ENCODE measurements at places on chromosomes 2 and 18. TPM values are rescaled to one million over a fixed set of nuclear protein-coding genes. Genes with fewer than 3 reads are reported as not detected.
A peak's percentile ranks its signal among the peaks of the same experiment; 100 is the strongest.

DNA sequence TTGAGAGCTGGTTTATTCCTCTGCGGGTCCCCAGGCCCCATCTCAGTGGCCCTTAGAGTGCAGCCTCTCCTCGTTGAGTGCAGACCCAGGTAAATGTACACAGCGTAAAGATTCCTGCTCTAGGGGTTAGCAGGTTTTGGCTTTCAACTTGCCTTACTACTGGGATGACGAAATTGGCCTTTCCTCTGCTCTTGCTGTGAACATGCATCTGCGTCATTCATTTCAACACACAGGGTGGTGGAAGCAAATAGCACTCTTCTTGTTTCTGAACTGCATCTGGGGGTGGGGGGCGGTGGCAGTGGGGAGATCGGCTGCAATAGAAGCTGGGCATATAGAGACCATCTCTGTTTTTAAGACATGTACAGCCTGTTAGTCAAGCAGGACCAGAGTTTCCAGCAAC, 16.5 kb upstream of the SLC16A14 start:
- DNase-seq: no peak

The TM4SF20 gene
- total RNA-seq: not detected

DNA sequence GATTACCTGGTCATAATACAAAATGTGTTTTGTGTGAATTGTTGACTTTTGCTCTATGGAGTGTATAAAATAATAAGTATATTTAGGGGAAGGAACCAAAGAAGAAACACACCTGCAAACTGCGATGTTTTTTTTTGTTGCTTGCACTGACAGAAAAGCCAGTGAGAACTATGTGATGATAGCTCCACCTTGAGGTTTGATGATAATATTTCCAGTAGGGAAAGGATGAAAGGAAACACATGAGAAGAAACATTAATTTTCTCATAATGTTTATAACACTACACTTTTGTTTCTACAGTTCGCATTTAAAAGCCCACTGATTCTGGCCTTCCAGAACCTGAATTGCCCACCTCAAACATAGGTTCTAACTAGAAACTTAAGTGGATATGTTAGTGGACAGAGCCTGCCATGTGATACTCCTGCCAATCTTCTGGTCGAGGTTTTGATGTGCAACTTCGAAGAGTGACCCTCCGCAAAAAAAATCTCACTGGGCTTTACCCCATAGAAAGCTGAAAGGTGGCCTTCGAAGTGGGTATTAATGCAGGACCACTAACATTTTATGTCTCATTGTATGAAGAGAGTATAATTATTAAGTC, 476.4 kb upstream of the SPHKAP start:
- peak; percentile 51 for DNase-seq

DNA sequence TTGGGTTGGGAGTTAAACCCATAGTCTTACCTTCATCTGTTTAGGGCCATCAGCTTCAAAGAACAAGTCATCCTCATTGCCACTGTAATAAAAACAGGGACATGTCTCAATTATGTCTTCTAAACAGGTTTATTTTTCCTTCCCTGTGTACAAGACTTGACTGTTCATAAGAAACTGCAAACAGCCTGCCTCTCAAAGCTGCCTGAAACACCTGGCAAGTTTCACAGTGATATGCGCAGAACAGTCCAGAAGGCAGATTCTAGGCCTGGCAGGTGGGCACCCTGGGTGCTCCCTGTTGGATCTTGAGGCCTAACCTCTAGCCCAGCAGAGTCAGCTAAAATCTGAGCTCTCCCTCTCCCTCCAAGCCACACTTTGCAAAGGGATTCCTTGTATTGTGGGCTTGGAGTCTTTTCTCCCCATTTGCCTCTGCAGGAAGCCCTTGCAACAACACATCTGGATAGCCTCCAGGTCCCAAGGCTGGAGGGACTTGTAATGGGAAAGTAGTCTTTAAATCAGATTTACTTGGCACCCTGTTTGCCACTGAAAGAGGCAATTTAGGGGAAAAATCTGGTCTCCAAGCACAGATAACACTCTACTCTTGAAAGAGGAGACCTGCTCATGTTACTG, 930 bp downstream of the IL1B start:
- no peak for DNase-seq

DNA sequence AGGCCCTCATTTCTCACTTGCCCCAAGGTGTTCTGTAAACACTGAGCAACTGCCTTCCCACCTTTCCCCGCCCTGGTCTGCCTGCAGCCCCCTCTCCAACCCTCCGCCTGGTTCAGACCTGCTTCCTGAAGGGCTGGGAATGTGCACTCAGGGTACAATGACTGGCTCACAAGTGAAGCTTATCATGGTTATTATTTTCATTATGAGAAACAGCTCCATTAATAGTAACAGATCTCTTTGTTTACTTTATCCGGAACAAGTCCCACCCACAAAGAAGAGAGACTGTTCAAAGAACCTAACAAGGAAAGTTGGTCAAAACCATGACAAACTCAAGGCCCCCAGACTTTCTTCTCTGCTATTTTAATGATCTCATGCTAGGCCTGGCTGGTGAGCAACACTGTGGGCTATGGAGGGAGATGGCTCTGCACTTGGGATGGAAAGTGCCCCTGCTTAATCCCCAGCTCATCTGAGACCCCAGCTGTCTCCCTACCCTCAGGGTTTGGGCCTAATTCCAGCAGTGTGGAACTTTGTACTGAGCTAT, 36.7 kb downstream of the ARHGAP25 start:
- no peak for DNase-seq

The SPATA3 gene
- total RNA-seq: not detected

The TDRD15 gene
- total RNA-seq: 0.18 TPM

- no peak for DNase-seq
Observed at GRCh38 chr2:122955776-122956175, 1069.3 kb upstream of the CNTNAP5 start.

DNA sequence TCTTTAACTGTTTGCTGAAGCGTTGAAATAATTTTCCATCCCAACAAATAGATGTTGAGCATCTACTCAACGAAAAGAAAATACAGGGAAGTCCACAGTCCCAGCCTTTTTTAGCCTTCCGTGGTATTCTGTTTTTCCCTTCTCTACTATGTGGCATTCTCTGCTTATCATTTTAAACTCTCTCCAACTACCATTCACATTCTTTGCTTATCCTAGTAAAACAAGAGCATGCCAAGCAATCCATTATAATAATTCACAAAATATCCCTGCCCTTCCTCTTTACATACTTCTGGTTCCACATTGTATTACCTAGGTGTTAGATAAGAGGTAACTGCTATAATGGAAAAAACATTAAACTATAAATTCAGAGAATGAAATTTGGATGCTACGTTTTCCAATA, 1.6 kb upstream of the SESTD1 start:
- DNase-seq: no peak

The RND3 gene
- 101 TPM for total RNA-seq

DNA sequence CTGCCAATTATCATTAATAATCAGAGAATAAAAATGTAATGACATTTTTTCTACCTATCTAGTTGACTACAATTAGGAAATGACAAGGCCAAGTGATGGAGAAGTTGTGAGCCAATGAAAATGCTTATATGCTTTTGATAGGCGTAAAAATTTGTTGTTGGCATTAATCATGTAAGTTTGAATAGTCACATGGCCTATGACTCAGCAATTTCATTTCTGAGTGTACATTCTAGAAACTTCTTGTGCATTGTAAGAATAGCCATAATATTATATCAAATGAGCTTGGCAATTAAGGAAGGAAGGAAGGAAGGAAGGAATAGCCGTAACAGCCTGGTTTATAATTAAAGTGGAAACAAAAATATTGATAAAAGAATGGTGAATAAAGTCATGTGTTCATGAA, 179.9 kb downstream of the PTH2R start:
- DNase-seq: no peak

Data from cerebellum (tissue), 4 donors.